ENCODE measurements at places on chromosomes 6 and 20.
A peak's percentile ranks its signal among the peaks of the same experiment; 100 is the strongest.

DNA sequence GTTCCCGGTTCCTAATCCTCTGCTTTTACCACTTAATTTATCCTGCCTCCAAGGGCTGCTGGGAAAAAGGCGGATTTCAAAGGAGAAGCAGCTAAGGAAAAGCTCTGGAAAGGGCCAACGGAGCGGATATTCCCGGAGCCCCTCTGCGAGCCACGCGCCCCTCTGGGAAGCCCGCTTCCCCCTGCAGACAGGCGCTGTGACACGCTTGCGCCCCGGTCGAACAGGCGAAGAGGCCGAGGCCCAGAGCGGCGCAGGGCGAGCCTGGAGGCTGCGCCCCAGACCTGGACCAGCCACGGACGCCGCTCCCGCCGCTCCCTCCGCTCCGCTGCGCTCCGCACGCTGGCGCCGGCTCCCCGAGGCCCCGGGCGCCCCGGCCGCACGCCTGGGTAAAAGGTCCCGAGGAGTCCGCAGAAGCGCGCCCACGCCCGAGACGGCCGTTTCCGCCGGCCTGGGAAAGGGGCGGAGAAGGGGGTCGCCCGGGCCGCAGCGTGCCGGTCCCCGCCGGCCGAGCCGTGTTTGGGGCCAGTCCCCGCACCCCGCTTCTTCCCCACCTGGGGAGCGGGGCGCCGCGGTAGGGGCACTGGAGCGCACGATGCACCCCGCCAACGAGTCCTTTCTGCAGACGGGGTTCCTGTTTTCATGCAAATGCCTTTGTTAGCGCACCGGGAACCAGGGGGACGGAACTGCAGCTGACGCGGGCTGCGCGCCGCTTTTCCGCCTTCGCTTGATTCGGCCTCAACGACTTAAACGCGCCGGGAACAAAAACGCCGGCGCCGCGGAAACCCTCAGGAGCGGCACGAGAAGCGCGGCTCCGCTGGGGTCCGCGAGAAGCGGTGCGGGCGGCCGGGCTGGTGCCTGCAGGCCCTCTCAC, 91.9 kb upstream of the SIRPA start:
- no peak for DNase-seq

DNA sequence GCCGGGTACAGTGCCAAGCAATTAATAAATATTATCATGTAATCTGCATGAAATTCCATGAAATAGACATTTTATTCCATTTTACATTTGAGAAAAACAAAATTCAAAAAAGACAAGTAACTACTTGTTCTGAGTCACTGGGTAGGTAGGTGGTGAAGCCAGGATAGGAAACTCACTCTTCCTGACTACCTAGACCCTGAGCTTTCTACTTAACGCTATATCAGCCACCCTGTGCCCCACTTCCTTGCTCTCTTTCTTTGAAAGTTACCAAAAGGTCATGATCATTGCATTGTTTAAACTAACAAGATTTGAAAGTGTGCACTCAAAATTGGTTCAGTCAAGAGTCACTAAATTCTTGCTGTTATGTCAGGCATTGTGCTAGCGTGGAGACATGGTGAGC, 235.7 kb downstream of the CD83 start:
- no peak for DNase-seq

DNA sequence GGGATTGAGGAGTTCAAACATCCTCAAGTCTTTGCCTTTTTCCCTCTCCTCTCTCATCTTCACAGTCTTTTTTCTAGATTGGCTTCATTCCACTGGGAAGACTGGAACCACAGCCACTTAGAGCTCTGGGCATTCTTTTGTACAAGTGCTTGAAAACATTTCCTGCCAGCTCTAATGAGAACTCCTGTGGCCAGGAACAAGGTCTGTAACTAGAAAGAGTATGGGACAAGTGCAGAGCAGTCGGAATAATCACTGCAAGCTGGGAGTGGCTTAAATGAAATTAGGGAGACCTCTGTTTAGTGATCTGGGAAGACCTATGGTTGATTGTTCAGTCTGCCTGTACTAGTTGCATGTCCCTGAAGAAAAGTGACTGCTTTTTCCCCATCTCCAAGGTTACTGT, 41.0 kb upstream of the SMIM8 start:
- no peak for DNase-seq

- DNase-seq, result no peak
Measured at GRCh38 chr6:135906542-135906941, 55.0 kb downstream of the PDE7B start.

GRCh38 chr20:12067686-12068085, 150.0 kb downstream of the BTBD3 start:
- DNase-seq, result no peak

GRCh38 chr6:8436966-8437365, 1.6 kb upstream of the SLC35B3 start:
- no peak for DNase-seq

- DNase-seq, result no peak
Measured at GRCh38 chr6:162408826-162409535, 318.6 kb downstream of the PRKN start.

DNA sequence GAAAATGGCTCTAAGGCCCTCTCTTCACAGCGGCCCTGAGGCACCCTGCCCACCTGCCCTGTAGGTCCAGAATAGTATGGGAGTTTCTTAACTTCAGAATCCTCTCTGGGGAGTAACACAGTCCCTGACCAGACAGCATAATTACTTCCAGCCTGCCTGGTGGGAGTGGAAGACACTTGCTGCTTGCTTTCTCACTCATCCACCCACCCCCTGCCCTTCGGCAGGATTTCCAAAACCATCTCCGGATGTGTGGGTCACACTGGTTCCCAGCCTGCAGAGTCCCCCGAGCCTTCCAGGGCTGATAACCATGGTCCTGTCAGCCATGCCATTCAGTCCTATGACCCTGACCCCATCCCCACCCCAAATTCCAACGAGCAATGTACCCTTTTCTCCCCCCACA, 5.4 kb downstream of the SLC29A1 start:
- no peak for DNase-seq

GRCh38 chr20:34581341-34582184, 23.0 kb downstream of the MAP1LC3A start:
- no peak for DNase-seq

GRCh38 chr6:111487661-111488060, 4.6 kb upstream of the REV3L start:
- DNase-seq, result no peak

DNA sequence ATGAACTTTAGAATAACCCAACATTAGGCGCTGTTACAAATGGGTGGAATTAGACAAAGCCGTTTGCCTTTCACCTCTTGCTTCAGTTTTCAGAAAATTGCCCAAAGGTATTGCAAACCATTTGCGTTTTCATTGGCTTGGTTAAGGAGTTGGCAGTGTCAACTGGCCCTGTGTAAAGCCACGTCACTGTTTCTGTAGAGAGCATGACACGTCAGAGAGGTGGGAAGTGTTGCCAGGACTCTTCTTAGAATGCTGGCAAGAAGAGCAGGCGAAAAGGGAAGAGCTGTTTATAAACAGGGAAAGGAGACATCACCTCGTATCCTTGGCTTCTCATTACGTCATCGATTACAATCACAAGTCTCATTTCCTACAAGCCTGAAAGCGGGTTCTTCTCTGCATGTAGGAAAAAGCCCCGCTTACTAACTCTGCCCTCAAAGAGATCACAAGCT, 4.2 kb upstream of the IRF4 start:
- DNase-seq, result no peak

DNA sequence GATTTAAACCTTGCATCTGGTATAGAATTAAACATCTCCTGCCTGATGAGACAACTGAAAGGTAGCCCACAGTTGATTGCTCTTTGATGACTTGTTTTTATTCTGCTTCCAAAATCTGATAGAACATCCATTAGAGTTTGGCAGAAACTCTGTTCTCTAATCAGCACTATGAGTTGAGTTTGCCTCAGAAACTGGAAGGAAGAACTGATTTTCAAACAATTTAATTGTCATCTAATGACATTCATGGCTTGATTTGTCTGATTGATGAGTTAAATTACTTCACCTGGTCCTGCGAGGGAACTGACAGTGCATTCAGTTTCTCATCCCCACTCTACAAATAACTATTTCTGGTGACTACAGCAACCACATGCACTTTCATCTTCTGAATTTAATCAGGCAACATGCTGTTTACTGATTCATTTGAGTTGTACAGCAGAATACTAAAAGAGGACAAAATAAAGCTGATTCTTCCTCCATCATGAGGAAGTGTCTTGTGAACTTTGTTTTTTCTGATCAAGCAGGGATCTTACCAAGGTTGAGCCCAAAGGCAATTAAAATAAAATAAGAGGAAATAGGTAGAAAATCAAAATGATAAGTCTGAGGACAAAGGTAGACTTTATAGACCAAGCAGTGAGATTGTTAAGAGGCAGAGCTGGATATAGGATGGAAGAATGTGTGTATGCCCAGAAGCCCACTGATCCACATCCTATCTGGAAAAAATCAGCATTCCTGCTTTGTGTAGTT, 15.7 kb upstream of the MRAP2 start:
- no peak for DNase-seq

GRCh38 chr20:58277578-58278472, 31.7 kb upstream of the RAB22A start:
- no peak for DNase-seq

DNA sequence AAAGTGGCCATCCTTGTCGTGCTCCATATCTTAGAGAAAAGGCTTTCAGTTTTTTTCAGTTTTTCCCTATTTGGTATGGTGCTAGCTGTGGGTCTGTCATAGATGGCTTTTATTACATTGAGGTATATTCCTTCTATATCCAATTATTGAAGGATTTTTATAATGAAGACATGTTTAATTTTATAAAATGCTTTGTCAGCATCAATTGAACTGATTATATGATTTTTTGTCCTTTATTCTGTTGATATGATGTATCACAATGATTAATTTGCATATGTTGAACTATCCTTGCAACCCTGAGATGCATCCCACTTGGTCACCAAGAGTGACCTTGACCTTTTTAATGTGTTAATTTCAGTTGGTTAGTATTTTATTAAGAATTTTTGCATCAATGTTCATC, 55.1 kb upstream of the VGLL2 start:
- no peak for DNase-seq

DNA sequence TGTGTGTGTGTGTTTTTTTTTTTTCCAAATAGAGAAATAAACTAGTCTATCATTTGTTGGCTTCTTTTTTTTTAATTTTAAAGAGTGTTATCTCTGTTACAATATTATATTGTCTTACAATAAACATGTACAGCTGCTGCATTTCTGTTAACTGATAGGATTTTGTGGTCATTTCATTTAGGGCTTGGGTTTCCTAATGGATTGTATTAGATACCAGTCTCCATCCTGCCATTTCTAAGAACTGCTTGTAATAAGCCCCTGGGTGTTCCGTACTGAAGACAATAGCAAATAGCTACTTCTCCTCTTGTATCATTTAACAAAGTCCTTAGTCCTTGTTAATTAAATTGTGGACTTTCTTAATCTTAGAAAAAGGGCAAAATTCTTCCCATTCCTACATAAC, 45.7 kb downstream of the SOBP start:
- no peak for DNase-seq

DNA sequence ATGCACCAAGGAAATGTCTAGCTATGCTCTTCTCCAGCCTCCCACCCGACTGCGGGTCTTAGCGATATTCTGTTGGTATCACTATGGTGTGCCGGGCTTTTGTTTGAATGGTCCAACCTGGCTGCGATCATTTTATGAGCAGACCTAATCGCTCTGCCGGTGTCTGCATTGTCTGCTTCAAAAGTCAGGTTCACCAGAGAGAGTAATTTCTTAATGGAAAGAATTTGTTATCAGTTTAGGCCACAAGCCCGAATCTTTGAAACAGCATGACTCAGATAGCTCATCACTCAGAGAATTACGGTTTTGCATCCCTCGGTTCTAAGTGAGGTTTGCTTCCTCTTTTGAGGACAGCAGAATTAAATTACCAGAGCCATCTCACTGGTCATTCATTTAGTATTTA, 521.0 kb upstream of the ARID1B start:
- DNase-seq, result peak; percentile 5

- DNase-seq, result no peak
Measured at GRCh38 chr20:63706027-63706695, 1.6 kb downstream of the ARFRP1 start.

- no peak for DNase-seq
Measured at GRCh38 chr6:148999929-149000468, 253.2 kb downstream of the UST start.

DNA sequence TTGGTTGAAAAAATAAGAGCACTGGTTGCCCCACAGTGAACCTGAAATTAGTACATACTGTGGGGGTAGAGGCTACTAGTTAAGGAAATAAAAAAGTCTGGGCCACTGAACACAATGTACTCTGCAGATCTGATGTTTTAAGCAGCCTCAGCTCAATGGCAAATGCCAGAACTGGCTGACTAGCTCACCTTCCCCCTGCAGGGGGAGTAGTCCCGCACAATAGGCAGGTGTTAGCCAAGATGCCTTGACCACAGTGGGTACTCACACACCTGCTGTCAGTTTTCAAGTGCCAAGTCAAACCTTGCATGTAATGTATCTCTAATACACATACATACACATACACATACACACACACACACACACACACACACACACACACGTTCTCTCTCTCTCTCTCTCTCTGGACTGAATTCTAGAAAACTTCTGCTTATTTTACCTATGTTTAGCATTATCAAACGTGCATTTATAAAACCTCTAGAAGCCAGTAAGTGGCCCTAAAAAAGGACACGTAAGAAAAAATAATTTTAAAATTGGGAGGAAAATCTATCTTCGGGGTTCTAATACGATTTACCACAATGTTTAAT, 36.1 kb downstream of the GMDS start:
- no peak for DNase-seq

GRCh38 chr20:38873050-38873581, 53.1 kb upstream of the FAM83D start:
- no peak for DNase-seq

DNA sequence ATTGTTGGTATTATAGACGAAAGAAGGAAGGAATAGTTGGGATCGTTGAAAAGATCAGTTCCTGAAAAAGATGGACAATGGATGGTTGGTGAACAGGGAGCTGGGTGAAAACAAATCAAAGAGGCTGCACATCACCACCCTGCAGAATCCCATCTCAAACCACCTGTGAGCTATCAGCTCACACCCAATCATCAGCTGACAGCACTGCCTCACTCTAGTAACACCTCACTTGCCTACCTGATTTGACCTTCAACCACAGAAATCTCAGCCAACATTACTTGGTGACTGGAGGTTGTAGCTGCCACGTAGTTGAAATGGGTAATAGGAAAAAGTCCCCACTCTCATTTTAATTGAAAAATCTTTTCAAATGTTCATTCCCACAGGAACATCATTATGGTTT, 101.8 kb upstream of the DST start:
- no peak for DNase-seq
